ENCODE measurements at places on chromosomes 2 and 18.

- no peak for DNase-seq
Observed at GRCh38 chr18:25935356-25935755, 155.1 kb downstream of the SS18 start.

DNA sequence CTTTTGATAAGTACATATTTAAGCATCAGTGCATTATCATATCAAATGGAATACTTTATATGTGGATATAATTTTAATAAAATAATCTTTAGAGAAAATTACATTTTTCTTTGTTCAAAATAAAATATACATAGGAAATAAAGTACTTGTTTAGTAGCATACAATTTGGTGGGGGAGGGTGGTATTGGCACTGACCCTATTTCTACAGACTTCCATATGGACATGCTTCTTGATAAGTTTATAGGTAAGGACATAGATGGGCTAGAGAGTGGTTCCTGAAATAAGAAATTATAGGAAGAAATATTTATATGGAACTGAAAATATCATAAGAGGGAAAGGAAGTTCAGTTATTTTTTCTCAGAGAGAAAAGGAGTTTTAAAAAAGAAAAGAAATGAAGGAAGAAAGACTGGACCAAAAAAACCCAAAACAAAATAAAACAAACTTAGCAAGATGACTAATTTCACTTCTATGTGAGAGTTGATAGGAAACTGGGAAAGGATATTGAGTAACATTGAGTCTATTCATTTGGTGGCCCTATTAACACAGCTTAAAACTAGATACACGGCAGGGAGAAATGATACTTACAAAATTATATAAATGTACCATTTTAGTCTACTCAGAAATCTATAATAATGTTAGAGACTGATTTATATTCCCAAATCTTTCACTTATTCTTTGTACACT is 505.9 kb downstream of the ERBB4 start:
- DNase-seq = no peak

- DNase-seq = no peak
Observed at GRCh38 chr2:74576211-74576862, 21.8 kb downstream of the DOK1 start.

GRCh38 chr18:46320928-46321711 is 216.9 kb downstream of the HAUS1 start:
- DNase-seq = no peak

DNA sequence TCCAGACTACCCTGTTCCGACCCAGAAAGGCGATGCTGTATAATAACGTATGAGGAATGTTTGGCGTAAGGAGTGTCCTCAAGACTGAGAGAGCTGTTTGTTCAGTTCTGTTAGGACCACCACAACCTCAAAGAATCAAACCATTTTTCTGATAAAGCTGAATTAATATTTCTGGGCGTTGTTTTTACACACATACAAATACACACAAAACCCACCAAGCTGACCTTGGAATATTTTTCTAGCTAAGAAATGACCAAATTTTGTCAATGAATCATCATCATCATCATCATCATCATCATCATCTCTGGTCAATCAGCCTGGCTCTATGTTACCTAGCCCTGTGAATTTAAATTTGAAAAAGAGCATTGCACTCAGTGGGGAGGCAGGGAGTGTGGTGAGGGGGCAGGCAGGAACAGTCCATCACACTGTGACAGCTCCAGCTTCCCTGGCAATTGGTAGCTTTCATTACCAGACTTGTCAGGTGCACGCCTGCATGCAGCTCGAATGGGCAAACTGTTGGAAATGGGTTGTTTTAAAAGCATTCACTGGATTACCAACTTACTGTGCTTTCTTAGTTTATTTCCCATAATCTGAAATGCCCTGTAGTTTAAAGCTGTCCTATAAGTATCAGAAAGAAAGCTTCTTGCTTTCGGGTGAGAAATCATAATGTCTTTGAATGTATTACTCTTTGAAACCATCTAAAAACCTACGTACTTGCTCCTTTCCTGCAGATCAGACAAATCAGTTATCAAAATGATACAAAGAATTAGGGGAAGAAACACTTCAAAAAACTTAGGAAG is 6.9 kb upstream of the POU3F3 start:
- DNase-seq = no peak

- no peak for DNase-seq
Observed at GRCh38 chr2:151289972-151290866, 751 bp upstream of the NMI start.

- no peak for DNase-seq
Observed at GRCh38 chr2:223486751-223487150, 115.4 kb downstream of the SCG2 start.

- no peak for DNase-seq
Observed at GRCh38 chr2:195813421-195813820, 156.4 kb downstream of the SLC39A10 start.

DNA sequence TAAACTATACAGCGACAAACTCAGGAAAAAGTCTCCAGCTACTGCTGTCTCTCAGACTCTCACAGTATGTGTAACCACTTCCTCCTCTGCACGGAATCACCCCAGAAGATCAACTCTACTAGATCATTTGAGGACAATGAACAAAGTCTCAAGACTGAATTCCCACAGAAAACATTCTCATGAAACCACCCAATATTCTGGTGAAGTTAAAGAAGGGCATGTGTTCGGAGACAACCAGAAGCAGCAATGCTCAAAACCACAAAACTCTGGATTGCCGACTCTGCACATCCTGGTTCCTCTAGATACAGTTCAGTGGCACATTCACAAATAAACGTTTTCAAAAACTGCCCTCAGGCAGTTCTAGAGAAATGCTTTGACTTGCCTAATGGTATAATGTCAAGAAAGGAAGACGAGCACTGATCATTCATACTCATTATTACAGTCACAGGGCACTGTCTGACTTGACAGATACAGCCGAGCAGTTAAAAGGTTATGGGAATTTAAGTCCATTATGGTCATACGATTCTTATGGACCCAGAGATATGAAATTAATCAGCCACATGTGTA is 91.9 kb upstream of the STK17B start:
- DNase-seq = no peak

DNA sequence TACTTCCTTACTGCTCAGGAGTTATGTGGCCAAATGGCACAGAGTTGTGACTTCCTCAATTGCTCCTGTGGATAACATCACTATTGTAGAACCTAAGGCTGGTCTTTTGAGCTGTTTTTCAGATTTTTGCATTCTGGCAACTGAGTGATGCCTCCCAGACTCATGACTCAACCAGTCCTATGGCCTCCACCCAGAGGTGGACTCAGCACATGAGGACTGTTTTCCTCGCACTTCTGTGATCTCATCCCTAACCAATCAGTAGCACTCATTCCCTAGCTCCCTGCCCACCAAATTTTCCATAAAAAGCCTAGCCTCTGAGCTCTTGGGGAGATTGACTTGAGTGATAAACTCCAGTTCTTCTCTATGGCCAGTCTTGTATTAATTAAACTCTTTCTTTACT is 407.9 kb upstream of the TNP1 start:
- no peak for DNase-seq

DNA sequence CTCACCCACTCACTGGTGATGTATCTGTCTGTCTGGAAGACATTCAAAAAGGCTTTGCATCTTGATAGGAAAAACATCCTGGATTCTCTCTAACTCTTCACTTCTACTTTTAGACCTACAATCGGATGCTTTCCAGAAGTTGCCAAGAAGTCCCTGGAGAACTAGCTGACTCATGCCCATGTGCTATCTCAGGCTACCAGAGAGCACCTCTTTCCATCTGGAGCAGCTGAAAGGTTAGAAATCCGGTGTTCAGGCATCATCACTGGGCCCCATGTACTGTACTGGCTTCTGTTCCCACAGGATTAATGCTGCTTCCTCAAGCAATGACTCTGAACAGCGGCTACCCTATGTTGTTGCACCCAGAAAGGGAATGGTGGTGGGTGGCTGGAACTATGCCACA is 259.0 kb downstream of the NBAS start:
- DNase-seq = no peak

DNA sequence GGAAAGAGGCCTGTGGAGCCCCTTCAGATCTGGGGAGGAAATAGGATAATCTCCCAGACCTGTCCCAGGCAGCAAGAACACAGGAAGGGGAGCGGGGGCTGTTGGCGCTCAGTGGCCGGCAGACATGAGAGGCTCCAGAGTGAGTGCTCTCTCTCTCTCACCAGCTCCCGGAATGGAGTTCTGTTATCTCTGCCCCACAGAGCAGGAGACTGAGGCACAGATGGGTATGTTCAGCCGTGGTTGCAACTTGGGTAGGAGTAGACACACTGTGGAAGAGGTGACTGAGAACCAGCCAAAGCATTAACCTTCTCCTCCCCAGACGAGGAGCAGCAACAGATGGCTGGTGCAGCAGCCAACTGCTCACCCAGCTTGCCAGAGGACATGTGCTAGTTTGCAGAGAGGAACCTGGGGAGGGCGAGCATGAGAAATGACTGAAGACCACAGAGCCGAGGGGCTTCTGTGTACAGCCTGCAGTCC is 82.0 kb downstream of the NRP2 start:
- DNase-seq = peak; percentile 37

DNA sequence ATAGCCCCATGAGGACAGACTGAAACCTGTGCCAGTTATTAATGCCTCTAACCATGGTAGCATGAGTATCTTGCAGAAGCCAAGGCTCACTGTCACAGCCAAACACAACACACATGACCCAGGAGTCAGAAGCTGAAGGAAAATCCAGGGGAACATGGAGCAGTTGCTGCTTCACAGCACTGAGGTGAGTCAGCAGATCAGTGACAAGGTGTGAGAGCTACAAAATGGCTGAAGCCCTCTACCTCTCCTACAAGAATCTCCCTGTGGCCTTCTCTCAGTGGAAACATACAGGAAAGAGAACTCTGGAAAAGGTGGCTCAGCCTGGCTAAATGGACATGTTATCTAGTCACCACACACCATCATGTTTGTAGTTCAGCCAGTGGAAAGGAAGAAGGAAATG is 93.5 kb downstream of the NAB1 start:
- DNase-seq = no peak

GRCh38 chr2:234955091-234955591 is 3.3 kb downstream of the SH3BP4 start:
- no peak for DNase-seq

- no peak for DNase-seq
Observed at GRCh38 chr2:140994856-140995255, 1136.0 kb downstream of the LRP1B start.
